ENCODE measurements at places on chromosomes 7 and 10.

DNA sequence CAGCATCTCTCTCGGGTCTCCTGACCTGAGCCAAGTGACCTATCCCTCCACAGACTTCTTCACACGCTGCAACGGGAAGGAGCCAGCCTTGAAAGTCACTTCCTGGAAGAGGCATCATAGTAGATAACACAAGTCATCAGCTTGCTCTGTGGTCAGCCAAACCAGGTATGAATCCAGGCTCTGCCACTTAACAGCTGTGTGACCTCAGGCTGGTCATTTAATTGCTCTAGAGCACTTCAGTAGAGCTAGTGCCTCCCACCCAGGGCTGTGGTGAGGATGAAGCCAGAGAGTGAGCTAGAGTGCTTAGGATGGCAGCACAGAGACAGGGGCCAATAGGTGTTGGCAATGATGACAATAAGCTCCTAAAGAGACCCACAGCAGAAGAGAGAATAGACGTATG is 247.7 kb upstream of the ZMIZ1 start:
- no peak for DNase-seq

DNA sequence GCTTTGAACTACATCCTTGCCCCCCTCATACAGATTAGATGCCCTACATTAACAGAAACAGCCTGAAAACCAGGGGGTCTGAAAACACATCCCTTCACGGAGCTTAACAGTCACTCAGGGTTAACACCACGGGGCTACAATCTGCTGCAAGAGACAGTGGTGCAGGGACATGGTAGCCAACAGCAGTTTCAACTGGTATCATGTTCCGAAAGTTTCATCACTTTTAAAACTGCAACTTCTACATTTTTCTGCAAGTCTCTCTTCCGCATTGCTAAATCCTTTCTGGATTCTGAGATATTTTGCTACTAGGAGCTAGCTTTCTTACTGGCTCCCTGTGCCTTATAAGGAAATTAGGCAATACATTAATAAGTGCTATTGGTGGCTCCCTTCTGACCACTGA is 92.6 kb downstream of the JAZF1 start:
- no peak for DNase-seq

DNA sequence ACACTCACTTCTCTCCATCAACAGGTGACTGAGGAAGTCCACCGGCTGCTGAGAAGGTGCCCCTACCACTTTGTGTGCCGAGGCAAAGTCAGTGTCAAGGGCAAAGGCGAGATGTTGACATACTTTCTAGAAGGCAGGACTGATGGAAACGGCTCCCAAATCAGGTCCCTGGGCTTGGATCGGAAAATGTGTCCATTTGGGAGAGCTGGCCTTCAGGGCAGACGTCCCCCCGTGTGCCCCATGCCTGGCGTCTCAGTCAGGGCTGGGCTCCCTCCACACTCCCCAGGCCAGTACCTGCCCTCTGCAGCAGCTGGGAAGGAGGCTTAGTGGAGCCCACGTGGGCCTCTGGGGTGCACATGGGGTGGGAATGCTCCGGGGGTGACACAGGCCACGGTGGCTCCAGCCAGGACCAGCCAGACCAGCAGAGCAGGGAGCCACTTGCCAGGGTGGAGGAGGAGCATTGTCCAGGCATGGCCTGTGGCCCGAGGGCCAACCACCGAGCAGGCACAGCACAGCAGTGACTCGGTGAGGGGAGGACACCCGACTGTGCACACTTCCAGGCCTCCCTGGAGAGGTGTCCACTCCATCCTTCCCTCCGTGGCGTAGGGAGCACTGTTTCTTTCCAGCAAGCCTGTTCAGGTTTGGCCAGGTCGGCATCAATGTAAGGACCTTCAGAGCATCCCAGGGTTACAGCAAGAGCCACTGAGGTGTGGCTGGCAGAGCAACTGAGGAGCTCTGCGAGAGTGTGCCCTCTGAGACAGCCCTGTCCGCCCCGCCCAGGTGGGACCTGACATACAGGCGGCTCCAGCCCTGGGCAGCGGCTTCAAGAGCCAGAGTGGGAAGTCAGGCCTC is 139.7 kb downstream of the ADCY1 start:
- no peak for DNase-seq

DNA sequence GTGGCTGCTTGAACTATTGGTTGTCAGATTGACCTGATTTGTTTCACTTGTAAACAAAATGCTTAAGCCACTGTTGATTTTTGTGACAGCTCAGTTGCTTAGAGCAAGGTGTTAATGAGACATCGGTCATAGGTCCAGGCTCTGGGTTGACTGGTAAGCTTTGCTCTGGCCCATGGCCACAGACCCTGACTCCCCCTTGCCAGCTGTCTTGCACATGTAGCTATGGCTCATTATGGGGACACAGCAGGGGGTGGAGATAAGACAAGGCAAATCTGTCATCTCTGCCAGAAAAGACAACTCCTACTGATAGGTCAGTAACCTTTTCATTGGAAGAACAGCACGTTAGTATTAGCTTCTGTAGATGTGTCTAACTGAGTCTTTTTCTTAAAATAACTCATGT is 95.3 kb downstream of the KAT6B start:
- DNase-seq: no peak

GRCh38 chr10:115272482-115272881 is 179.3 kb downstream of the ATRNL1 start:
- no peak for DNase-seq

All from stimulated activated CD4-positive, alpha-beta T cell treated with anti-CD3 and anti-CD28 coated beads, Interleukin-4, amount 100 ng/mL, for 4 hours (primary cell).